Activated T-cell treated with anti-CD3 and anti-CD28 coated beads for 4 hours (primary cell): ENCODE measurements at places on chromosomes 6 and 20.

- no peak for DNase-seq
These were observed 1675.8 kb downstream of the HACE1 start for GRCh38 chr6:103183831-103184411.

GRCh38 chr6:104472021-104472901, 387.5 kb downstream of the HACE1 start:
- DNase-seq = no peak

- no peak for DNase-seq
These were observed 90.5 kb downstream of the UNC5CL start for GRCh38 chr6:40948570-40948969.

DNA sequence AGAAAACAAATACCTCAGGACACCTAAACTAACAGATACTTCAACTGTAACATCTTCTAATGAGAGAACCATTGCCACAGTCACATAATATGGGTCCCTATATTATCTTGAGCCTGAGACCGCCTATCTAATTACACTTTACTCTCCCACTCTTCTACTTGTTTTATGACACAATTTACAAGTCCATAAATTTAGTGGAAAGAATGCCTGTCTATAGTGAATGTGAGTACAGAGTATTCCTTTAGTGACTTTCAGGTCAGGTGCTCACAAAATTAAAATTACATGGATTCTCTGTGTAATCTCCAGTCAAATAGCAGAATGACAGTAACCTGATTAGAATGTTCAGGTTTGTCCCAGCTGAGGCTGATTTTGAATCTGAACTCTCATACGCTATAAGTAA, 624.1 kb downstream of the PKHD1 start:
- DNase-seq = no peak

DNA sequence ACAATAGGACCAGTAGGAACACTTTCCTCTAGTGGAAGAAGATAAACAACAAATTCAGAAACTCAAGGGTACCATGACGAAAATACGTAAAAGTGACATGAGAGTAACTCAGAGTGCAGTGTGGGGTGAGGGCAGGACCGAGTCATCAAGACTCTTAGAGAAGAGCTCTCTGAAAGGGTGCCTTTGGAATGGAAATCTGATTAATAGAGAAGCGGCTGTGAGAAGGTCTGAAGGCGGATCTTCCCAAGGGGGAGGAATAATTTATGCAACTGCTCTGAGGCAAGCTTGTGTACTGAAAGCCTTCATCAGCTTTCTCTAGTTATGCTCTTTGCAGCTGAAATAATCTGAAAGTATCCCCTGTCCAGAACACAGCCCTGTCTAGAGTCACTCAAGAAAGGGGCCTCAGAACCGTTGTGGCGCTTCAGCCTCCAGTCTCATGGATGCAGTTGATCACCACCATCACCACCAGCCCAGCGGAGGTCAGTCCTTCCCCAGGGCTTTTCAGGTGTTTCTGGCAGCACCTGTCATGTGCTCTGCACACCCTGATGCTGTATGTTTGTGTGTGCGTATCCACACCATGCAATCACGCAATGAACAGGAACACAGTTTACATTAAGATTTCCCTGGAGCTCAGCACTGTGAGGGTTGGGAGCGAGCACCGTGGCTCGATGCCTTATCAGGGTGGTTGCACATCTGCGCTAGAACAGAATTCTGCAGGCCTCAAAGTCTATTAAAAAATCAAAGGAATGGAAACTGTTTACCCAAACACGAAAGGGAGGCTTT, 396.5 kb downstream of the SMOC2 start:
- no peak for DNase-seq

DNA sequence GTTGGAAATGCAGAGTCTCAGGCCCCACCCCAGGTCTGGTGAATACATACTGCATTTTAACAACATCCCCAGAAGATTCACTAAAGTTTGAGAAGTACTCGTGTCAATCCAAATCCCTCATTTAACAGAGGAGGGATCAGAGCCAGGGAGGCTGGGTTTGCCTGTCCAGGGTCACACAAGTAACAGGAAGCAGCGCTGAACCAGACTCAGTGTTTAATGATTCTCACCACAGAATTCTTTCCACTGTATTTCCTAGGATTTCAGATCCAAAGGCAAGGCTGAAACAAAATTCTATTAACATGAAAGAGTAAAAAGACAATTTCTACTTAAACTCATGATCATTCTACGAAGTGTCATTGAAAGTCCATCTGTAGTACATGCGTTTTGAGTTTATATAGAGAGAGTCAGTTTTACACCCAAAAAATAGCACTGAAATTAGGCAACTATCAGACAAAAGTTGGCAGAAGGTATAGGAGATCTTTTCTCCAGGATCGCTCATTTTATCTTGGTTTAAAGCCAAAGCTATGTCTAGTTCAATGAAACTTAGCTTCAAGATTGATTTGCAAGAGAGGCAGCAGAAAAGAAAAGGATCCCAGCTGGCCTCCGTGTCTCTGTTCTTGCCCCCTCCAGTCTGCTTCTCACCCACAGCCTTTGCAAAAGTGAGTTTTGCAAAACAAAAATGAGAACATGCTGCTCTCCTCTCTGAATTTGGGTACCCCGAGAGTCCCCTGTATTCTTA, 6.0 kb upstream of the AGPAT4 start:
- no peak for DNase-seq

- no peak for DNase-seq
These were observed 9.5 kb upstream of the SUPT3H start for GRCh38 chr6:45387236-45387635.

- DNase-seq = no peak
These were observed 3.9 kb downstream of the LAMA5 start for GRCh38 chr20:62362991-62363919.

- no peak for DNase-seq
These were observed 141.5 kb downstream of the ANKRD60 start for GRCh38 chr20:58086763-58087561.

GRCh38 chr20:52913650-52914387, 58.3 kb upstream of the TSHZ2 start:
- DNase-seq = no peak

GRCh38 chr6:123715006-123715863, 78.5 kb upstream of the TRDN start:
- no peak for DNase-seq

DNA sequence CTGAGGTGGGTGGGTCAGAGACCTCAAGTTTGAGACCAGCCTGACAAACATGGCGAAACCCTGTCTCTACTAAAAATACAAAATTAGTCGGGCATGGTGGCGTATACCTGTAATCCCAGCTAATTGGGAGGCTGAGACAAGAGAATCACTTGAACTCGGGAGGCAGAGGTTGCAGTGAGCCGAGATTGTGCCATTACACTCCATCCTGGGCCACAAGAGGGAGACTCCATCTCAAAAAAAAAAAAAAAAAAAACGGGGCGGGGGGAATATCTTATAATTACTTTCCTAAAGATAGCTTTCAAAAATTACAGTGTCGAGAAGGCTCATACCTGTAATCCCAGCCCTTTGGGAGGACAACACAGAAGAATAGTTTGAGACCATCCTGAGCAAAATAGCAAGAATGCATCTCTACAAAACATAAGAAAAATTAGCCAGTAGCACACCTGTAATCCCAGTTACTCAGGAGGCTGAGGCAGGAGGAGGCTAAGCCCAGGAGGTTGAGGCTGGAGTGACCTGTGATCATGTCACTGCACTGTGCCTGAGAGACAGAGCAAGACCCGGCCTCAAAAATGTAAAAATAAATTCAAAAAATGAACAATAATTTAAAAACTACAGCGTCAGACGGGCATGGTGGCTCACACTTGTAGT, 25.8 kb downstream of the CBFA2T2 start:
- DNase-seq = no peak

- DNase-seq = no peak
These were observed 26.2 kb downstream of the CCN2 start for GRCh38 chr6:131924881-131925474.

DNA sequence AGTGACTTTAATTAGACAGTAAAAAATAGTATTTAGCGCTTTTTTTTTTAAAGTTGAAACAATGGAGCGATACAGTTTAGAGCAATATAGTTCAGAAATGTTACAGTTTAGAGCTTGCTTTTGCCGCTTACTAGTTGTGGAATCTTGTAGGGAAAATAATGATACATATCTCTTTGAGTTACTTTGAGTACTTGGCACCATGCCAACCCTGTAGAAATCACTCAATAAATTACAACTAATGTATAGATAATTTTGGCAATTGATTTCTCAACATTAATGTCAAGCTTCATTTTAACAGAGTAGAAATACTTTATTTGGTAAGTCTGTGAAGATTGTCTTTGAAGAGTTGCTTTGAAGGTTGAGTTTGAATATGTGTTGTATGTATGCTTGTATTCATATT, 27.4 kb downstream of the CDC40 start:
- no peak for DNase-seq

DNA sequence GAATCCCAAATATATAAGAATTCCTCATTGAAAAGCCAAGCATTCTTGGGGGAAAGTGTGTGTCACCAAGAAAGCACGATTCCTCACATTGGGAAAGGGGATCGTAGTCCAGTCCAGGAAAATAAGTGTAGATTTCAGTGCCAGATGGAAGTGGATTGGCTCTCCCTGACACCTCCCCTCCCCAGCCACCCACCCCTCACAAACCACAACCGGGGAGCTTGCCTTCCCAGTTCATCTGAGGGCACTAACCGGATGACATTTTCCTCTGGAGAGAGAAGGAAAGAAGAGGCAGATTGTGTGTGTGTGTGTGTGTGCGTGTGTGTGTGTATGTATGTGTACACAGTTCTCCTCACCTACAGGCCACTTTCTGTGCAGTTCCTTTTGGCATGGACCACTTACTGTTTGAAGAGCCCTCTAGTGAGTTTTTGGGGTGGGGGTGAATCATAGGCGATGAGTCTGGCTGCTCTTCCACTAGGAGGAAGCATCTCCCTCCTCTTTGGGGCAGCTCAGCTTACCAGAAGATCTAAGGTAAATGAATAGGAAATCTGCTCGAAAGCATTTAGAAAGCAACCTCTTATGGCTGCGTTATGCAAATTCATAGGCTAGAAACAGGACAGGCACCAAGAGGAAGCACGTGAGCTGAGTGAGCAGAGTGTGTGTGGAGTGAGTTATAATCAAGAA, 20.8 kb downstream of the DAAM2 start:
- no peak for DNase-seq

GRCh38 chr6:26362836-26363220, 2.2 kb upstream of the BTN3A2 start:
- DNase-seq = no peak

GRCh38 chr6:151036869-151037680, 171.6 kb downstream of the MTHFD1L start:
- no peak for DNase-seq

DNA sequence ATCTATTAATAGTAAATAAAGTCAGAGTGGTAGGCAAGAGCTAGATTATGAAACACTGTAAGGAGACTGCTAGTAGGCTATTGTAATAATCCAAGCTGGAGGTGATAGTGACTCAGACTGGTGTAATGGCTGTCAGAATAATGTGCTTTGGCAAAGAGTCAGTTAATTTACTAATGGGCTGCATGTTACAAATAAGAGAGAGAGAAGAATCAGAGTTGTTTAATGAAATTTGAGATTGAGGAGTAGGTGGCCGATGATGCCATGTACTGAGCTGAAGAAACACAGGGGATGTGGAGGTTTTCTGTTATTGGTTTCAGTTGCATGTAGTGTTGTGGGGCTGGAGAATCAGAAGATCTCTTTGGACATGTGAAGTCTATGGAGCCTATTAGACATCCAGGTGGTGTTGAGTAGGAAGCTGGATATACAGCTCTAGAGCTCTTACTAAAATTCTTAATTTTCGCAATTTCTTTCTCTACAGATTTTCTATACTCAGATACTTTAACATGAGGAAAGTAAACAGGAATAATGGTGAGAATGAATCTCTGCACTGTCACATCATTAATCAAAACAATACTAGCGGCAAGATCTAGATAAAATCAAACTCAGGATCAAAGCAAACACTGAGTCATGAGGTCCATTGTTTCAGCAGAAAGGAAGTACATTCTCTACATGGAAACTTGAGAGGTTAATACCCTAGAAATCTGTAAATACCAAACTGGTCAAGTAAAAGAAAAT, 167.7 kb downstream of the SIM1 start:
- DNase-seq = no peak
